NCI-H1105 (cell line): ENCODE measurements at places on chromosomes 2 and 18.

DNA sequence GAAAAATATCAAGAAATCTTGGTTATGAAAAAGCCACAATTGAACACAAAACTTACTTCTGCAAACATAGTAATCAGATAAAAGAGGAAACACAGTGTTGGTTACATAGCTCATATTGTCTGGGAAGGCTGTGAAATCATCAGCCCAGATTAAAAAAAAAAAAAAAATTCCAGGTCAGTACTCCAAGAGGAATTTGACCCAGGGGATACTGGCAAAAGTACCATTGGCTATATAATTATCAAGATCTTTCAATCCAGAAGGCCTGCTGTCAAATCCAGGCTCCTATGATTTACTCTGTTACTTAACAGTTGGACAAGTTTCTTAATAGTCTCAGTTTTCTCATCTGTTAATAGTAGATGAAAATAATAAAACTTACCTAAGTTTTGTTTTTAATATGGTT is 12.9 kb upstream of the IKZF2 start:
- DNase-seq, result no peak

GRCh38 chr2:209636076-209636475 is 135.6 kb upstream of the UNC80 start:
- no peak for DNase-seq

DNA sequence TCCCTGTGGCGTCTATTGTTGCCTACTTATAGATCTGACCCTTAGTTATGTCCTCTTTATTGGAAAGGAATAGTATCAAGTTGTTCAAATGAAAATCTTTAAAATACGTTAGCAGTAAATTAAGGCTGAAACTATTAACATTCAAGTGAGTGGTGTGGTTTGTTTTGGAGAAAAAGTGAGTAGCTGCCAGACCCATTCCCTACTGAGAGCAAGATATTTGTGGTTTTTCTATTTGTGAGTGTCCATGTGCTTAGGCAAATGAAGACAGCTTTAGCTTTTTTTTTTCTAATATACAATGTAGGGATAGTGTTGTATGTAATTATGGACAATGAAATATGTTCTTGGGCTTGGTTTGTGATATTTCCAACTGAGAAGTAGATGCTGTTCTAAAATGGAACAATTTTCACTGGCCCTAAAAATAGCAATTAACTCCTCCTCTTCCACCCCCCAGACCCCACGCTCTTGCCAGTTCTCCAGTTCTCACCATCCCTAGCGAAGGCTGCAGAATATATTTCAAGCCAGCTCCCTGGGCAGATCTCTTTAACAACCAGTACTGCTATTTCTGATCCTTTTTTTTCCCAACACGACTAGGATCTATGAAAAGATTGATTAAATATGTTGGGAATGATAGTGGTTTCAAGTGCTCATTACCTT is 83.1 kb downstream of the CCDC85A start:
- no peak for DNase-seq

DNA sequence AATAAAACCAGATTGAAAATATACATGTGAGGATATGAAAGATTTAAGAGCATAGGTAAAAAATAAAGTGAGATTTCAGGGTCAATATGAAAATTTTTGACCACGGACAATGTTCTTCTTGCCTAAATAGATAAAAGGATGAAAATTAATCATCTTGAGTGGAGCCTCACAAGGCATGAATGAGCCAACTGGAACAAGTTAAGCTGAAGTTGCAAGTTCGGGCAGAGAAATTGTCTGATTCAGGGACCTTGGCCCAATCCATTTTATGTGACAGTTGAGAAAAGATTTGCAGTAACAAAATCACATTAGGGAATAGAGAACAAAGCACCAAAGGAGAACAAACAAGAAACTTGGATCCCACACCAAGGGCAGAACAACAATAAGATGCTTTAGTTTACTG is 305.3 kb downstream of the TMX3 start:
- DNase-seq, result no peak

DNA sequence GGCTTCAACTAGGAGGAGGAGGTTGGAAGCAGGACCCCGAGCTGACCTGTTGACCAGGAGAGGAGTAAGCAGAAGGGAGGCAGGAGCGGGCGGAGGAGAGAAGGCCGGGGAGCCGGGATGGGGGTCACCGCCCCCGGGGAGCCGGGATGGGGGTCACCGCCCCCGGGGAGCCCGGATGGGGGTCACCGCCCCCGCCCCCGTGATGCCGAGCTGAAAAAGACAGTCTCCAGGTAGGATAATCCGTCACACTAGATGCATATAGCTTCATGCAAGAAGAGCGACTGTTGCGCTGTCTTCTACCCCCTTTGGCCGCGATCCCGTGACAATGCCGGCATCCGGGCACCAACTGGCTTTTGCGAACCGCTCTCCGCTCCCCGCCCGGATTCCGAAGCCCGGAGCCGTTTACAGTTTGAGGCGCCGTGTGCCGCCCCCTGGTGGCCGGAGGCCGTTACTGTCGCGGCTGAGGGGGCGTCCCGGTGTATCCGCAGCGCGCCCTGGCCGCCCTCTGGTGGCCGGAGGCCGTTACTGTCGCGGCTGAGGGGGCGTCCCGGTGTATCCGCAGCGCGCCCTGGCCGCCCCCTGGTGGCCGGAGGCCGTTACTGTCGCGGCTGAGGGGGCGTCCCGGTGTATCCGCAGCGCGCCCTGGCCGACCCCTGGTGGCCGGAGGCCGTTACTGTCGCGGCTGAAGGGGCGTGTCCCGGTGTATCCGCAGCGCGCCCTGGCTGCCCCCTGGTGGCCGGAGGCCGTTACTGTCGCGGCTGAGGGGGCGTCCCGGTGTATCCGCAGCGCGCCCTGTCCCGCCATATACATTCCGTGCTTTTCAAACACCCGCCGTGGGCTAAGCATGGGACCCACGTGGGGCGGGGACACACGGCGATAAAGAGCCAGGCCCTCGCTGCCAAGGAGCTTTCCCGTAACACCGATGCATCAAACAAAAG is 89.6 kb downstream of the ACTR3 start:
- DNase-seq, result no peak

DNA sequence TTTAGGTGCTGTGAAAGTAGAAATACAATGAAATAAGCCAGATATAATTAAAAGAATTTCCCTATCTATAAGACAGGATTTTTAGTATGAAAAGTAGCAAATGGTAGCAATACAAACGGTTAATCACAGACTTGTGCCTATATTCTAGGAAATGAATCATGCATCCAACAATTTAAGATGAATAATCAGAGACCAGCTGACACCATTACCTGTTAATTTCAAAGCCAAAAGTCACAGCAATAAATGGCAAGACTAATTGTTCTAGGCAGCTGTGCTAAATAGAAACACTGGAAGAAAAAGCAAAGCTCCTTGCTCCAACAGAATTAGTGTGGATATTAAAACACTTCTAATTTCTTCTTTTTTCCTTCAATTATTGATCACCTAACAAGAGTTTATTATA is 35.1 kb upstream of the MPP4 start:
- DNase-seq, result no peak

DNA sequence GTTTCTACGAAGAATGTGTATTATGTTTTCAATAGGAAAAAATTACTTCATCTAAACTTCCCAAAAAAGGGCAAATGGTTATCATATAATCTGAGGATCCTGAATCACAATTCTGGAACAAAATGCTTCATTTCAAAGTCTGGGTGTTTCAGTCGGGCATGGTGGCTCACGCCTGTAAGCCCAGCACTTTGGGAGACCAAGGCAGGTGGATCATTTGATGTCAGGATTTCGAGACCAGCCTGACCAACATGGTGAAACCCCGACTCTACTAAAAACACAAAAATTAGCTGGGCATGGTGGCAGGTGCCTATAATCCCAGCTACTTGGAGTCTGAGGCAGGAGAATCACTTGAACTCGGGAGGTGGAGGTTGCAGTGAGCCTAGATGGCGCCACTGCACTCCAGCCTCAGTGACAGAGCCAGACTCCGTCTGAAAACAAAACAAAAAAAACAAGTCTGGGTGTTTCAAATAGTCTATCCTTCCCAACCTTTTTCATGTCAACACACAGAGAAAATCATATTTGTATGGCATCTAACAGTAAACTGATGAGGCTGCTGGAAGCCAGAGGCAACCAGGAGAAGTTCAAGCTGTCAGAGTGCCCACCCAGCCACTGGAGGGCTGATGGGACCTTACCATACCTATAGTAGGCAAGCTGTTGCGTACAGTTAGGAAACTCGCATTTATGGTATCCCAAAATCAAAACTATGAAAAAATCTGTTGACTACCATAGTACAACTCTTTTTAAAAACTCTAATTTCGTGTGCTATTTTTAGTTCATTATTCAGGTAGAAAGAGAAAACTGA is 14.6 kb downstream of the NBAS start:
- DNase-seq, result no peak

DNA sequence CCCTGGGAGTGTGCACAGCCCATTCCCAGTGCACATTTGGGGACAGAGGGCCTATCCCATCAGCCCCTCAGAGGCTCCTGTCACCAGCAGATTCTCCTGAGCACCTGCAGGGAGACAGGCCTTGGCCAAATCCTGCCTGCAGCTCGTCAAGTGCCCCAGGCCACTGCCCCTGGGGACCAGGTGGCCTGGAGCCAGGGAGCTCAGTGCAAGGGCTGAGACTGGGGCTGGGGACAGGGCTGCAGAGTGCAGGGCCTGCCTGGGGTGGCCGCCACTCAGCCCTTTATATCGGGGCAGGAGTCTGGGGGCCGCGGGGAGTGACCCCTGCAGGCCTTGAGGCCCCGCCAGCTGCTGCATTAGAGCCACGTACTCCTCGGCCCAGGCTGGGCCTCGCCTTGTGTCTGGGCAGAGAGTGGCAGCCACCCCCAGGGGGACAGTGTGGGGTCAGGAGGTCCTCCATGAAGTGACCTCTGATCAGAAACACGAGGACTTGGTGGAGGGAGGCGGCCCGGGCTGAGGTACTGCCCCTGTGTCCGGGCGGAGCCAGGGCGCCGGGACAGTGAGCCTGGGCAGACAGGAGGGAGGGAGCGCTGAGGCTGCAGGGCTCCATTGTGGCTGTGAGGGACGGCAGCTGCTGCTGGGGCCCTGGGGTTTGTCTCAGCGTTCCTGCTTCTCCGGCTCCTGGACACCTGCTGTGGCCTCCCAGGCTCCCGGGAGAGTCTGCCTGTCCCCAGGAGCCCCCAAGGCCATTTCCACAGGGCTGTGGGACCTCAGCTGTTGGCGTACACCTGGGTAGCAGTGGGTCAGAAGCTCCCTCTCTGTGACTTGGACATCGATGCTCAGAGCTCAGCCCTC is 24.2 kb downstream of the GPC1 start:
- no peak for DNase-seq

DNA sequence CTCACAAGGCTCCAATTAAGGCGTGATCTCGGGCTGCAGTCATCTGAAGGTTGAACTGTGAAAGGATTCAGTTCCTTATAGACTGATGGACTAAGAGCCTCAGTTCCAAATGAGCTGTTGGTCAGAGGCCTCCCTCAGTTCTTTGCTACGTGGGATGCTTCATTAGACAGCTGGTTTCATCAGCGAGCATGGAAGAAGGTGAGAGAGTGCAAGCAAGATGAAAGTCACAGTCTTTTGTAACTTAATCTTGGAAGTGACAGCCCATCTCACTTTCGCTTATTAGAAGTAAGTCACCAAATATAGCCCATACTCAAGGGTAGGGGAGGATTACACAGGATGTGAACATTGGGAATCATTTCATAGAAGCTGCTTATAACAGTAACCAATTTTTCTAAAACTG is 26.8 kb downstream of the PPP1CB start:
- DNase-seq, result no peak

DNA sequence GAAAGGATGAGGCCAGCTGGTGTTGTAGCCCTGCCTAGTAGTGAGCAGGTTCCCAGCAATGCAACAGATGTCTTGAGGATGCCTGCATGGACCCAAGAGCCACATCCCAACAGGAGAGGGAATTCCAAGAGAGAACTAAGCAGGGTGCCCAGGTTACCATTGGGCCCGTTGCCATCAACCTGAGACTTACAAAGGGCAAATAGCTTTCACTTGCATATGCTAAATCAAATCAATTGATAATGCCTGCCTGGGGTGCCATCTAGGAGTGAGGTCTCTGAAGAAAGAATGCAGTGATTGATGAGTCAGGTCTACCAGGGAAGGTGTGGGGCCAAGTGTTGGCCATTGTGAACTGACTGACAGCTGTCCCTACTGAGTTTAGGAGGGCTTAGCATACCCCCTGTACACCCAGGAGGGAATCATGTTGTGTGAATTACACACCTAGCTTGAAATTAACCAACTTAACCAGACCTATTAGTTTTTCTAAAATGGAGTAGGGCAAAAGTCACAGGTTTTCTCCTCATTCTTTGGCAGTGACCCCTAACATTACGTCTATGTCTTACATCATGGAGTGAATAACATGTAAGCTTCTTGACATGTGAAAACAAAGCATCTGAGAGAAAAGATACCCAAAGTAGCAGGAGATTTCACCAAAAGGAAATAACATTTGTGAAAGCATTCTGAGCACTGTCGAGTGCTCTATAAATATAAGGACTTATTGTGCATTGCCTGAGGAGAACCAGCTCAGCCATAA is 32.3 kb downstream of the FHOD3 start:
- DNase-seq, result no peak

DNA sequence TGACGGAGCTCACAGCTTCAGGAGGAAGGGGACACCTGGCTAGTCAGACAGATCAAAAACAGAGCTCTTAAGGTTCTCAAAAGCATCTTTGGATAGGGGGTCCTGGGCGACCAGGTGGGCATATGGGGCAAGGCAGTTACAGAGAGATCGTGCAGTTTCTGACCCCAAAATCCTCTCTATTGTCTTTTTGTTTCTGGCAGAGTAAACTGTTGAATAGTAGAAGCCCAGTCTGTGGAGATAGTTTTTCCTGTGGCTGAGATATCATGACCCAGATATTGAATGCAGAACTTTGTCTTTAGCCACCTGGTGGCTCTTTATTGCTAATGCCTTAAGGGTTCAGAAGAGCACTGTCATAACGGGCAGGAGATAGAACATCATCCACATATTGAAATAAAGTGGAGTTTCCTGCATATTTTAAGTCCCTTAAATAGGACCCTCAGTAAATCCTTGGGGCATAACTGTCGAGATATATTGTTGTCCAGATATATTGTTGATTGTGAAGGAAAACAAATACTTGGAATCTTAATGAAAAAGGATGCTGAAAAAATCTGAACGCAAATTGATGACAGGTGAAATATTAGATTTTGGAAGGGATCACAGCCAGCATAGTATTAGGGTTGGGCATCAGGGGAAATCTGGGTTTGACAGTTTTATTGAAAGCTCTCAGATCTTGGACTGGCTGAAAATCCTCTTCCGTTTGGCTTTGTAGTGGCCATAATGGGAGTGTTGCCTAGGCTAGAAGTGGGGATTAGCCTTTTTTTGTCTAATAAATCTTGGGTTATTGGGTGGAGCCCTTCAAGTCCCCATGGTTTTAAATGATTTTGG is 14.1 kb upstream of the ZDBF2 start:
- no peak for DNase-seq

- DNase-seq, result no peak
Measured at GRCh38 chr2:241905716-241906377, 36.3 kb downstream of the RTP5 start.

- peak; percentile 43 for DNase-seq
Measured at GRCh38 chr2:37350034-37350433, 5.6 kb downstream of the QPCT start.

- DNase-seq, result no peak
Measured at GRCh38 chr2:176832086-176832485, 380.5 kb upstream of the HNRNPA3 start.
